Testis (tissue), 5 donors: ENCODE measurements at places on chromosomes 12 and 14.

- DNase-seq = no peak
Measured at GRCh38 chr12:106631150-106631549, 48.3 kb downstream of the RFX4 start.

GRCh38 chr12:132723764-132724140, 13.1 kb downstream of the PGAM5 start:
- no peak for DNase-seq

DNA sequence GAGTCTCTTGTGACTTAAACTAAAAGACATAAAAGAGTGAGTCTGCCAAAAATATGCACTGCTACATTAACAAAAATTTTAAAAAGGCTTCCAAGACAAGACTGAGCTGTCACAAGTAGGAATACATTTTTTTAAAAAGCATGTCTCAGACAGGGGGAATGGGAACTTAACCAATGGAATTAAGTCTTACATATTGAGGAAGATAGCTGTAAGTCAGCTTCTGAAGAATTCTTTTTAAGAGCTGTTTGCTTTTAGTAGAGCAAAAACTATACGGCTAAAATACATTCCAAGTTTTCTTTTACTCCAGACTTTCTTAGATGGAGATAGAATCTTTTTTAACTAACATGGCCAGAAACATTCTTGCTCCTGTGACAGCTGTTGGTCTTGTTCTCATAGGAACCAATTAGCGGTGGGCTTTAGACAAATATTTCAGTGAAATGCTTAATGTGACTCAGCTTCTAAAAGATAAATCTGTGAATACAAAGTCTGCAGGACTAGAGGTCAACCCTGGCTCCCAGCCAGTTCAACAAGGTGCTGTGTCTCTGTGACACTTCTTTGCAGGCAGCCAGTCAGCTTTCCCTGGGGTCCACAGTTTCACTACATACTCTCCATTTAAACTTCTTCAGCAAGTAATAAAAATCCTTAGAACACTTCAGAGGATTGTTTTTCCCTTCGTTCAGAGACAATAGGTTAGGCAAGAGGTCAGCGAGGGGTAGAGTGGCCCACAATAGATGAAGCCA, 187.6 kb downstream of the NAV3 start:
- no peak for DNase-seq

DNA sequence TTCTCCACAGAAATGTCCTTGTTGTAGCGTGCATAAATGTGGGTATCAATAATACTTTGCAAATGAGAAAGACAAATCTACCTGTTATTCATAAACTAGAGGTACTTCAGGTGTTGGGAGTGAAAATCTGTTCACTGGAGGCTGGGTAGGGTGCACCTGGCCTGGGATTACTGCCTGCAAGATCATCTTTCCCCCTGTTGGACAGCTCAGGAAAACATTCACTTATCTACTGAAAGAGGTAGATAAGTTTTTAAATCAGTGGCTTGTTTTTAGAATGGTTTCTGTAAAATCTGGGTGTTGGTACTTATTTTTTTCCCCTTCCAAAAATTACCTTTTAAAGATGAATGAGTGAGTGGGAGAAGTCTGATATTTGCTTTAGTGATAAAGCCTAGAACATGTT, 95.6 kb downstream of the DIP2B start:
- no peak for DNase-seq
